ENCODE measurements at places on chromosomes 16 and 17. TPM values are rescaled to one million over a fixed set of nuclear protein-coding genes. Genes with fewer than 3 reads are reported as not detected.

DNA sequence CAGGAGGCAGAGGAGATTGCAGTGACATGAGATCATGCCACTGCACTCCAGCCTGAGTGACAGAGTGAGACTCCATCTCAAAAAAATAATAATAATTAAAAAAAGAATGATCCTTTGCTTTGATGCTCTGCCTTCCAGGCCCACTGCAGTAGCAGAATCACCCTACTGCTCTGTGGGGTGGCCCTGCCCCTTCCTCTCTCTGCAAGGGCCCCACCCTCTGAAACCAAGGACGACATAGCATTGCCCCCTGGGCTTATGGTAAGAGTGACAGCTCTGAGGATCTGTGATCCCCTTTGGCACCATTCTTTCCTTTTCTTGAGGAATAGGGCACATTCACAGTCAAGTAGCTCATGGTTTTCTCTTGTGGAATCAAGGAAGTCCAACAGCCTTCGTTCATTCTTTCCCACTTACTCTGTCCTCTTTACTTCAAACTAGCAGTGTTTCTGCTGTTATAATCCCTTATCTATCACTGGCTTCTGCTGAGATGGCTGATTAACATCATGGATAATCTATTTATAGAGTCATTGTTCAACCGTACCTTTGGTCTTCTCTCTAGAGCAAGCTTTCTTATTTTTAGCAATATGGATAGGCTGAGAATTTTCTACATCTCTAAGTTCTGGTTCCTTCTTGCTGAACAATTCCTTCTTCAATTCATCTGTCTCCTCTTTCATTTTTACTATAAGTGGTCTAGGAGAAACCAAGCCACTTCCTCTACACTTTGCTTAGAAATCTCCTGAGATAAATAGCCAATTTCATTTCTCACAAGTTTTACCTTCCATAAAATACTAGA lies 14.1 kb downstream of the RAD51C start:
- no peak for DNase-seq

DNA sequence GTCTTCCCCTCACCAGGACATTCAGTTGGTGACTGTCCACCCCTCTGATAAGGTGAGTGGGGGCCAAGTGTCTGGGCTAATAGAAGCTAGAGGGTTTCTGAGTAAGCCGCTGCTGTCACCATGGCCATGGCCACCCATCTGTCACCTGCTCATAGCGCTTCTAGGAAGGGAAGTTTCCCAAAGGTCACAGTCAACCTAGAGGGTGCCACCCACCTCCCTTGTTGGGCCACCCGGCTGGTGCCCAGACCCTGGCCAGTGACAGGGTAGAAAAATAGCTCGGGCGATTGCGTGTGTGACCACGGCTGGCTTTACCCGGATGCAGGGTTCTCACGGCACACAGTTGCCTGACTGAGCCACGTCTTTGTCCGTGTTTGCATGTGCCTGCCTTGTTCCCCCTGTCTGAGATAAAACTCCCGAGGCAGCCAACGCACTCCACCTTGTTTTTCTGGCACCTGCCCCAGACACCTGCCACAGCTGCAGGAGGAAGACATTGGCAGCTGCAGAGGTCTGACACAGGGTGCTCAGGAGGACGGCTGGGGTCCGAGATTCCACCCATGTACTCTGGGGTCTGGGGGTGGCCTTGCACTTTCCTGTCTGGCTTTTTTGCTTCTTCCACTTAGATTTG lies 809 bp downstream of the PIRT start:
- DNase-seq = peak; percentile 15

- no peak for DNase-seq
Measured at GRCh38 chr16:3135126-3135715, 392 bp downstream of the ZNF213 start.

DNA sequence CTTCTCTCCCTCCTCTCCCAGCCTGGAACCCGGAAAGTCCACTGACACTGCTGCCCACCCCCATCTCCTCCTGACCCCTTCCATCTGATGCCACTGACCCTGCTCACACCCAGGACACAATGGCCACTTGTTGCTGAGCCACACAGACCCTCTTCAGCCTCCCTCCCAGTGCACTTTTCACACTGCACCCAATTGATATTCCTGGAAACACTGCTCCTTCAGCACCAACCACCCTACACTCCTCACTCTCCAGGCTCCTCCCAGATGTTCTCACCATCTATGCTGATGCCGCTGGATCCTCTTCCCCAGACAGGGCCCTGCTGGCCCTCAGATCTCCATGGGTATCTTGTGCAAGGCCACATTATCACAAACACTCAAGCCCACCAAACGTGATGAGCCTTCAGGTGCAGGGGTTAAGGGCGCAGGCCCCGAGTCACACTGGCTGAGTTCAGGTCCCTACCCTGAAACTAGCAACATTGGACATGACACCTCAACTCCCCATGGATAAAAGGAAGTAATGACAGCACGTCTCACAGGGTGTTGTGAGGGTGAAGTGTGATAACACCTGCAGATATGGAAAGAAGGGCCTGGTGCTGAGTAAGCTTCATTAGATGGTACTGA lies 238.1 kb downstream of the ZNF423 start:
- DNase-seq = no peak

DNA sequence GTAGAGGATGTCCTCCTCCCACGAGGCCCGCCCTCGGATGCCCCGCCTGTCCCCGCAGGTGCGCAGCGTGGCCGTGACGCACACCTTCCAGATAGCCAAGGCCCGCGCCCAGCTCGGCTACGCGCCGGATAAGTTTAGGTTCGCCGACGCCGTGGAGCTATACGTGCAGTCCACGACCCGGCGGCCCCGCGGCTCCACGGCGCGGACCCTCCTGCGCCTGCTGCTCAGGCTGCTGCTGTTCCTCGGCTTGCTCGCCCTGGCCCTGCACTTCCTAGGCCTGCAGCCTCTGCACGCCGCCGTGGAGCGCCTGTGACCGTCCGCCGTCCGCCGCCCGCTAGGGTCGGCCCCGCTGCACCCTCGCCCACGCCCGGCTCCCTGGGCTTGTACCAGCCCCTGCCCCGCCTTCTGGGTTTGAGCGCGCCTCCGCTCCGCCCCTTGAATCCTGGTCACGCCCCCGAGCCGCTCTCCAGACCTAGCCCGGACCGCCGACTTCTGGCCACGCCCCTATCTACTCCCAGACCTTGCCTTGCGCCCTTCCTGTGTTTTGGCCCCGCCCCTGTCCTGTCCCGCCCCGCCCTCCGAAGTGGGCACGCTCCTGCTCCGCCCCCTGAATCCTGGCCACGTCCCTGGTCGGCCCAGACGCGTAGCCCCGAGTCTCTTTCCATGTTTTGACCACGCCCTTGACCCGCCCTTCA lies 15.8 kb upstream of the EEF2K start:
- DNase-seq = peak; percentile 50

DNA sequence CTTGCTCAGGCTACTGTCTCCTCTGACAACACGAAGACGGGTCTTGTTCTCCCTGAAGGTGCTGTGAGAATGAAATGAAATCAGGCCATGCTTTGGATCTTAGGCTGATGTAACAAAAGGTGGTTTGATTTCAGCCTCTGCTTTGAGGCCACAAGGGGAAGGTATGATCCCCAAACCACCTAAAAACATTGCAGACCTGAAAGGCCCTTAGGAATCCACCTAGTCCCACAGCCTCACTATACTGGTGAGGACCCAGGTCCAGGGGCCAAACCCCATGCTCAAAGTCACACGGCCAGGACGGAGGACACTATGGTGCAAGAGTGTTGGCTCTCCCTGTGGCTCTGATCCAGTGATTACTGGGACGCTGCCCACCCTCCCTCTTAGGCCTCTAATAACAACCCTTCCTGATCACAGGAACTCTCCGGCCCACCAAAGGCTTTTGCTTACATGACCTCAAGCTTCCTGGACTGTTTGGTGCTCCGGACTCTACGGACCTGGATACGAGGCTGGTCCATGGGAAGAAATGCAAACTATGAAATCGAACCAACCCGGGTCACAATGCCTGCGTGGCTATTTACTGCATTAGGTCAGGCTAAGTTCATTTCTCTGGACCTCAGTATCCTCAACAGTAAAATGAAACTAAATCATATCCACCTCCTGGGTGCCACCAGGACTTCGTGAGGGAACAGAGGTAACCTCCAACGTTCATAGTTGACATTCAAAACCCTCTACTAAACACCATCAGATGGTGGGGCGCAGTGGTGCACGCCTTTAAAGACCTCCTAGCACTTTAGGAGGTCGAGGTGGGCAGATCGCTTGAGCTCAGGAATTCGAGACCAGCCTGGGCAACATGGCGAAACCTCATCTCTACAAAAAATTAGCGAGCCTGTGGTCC lies 1.5 kb downstream of the TRIM25 start:
- DNase-seq = peak; percentile 32

GRCh38 chr17:35046740-35047283 lies 16.7 kb downstream of the RFFL start:
- DNase-seq = peak; percentile 68

GRCh38 chr16:72991211-72991610 lies 56.7 kb downstream of the ZFHX3 start:
- no peak for DNase-seq

- DNase-seq = peak; percentile 61
Measured at GRCh38 chr17:59914274-59914854, 21.4 kb downstream of the RPS6KB1 start.

DNA sequence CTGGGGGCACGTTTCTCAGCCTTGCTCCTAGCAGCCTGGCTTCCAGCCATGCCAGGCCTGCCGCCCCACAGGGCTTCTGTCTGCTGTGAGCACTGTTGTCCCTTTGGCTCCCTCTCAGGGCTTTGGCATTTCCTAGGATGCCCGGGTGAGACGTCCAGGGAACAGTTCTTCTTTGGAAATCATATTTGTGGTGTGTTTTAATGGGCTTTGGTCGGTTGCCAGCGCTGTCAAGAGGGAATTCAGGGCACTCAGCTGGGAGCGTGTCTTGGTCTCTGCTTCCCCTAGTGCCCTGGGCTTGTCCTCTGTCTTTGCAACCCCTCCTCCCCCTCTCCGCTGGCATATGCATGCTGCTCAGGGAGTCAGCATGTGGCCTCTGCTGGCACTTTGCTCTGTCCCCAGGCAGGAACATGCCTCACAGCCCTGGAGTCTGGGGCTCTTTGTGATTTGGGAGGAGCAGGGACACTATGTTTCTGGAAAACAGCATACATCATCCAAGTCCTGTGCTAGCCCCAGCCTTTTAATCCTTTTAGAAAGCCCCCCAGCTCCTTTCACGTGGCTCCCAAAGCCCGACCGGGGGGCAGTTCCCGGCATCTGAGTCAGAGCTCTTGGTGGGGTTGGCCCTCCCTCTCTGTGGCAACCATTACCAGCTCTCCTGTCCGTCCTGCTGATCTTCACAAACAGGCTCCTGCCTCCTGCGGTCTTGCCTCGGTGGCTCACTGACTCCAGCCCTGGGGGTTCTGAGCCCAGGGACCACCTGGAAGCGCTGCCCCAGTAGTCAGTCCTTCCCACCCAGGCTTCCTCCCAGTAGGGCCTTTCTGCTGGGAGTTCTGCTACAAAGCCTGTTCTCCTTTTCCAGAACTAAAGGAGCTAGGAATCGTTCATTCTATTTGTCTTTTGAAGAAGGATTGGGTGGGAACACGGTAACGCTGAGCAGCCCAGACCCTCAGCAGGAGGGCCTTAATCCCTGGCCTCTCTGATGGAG lies 26.7 kb downstream of the SAP30BP start:
- DNase-seq = peak; percentile 93

- DNase-seq = no peak
Measured at GRCh38 chr17:79720705-79721292, 9.9 kb upstream of the ENPP7 start.

DNA sequence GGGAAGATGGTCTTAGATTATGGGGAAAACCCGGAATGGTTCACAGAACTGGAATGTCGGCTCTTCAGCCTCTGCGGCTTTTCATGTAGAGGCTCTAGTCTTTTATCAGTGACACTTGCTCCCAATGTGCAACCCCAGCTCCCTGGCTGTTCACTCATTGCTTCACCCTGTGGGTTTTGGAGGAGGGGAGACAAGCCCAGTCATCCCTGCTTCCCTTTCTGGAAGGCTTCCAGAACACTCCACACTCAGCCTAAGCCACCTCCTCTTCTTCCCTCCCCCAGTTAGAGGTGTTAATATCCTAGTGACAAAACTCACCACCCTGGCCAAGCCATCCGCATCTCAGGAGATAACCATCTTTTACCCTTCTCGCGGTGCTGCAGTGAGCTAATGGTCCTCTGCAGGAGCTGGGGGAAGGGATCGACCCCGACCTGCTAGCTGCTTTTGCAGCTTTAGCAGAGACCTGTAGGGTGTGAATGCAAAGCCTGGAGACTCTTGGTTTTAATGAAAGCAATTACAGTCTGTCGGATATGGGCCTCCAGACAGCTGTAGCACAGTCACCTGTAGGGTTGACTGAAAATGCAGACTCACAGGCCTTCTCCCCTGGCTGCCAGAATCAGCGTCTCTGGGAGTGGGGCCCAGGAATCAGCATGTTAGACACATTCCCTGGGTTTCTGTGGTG lies 24.3 kb upstream of the LASP1NB start:
- peak; percentile 95 for DNase-seq

DNA sequence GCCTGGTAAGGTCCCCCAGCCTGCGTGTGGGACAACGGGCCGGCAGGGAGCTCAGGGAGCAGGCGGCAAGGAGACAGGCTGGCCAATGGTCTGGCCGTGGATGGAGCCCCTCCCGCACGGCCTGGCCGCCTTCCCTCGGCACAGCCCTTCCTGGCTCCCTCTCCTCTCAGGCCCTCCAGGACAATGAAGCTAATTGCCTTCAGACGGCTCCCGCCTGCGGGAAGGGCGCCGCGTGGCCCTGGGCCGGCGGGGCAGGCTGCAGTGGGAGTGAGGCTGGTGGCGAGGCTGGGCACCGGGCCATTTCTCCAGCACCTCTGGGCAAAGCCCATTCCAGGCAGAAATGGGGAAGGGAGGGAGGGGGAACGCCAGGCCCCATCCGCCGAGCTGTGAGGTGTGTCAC lies 50.9 kb downstream of the ENGASE start:
- DNase-seq = no peak

- peak; percentile 3 for DNase-seq
Measured at GRCh38 chr16:82748026-82748425, 121.3 kb downstream of the CDH13 start.

GRCh38 chr16:47480410-47480809 lies 19.3 kb downstream of the PHKB start:
- no peak for DNase-seq

The NPIPA5 gene
- 0.29 TPM for total RNA-seq

The CHD9NB gene
- 4.1 TPM for total RNA-seq

The ENGASE gene
- total RNA-seq = 22.5 TPM

The TP53TG3C gene
- total RNA-seq = not detected

The CCL5 gene
- total RNA-seq = not detected

The CCDC200 gene
- total RNA-seq = not detected

The PNMT gene
- 0.25 TPM for total RNA-seq

The ABI3 gene
- not detected for total RNA-seq

The GCGR gene
- 0.71 TPM for total RNA-seq

The DOC2B gene
- 0.97 TPM for total RNA-seq

The KRTAP9-4 gene
- total RNA-seq = not detected

The LGALS9B gene
- not detected for total RNA-seq

The SLC5A10 gene
- total RNA-seq = not detected

Data from HT-29 (cell line).